Kidney (tissue), 22 donors: ENCODE measurements at places on chromosomes 1 and 21. TPM values are rescaled to one million over a fixed set of nuclear protein-coding genes. Genes with fewer than 3 reads are reported as not detected.
A peak's percentile ranks its signal among the peaks of the same experiment; 100 is the strongest.

Gene PPIAL4G
- total RNA-seq: 0.35 TPM

DNA sequence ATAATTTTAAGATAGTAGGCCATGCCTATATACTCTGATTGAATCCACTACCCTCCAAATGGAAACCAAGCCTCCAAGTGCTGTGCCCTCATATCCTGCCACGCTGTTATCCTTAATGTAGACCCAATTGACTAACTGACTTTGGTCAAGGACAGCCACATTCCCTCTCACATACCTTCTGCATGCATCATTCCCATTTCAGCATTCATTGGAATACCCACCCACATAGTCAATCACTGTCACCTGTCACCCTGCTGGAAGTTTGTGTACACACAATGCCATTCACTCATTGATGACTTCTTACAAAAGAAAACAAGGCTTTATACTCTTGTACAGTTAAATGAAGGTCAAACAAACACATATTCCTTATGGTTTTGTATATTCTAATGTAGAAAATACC, 221.1 kb upstream of the PBX1 start:
- H3K4me1 ChIP-seq: no peaks in the 10 kb centered on the region
- no peak overlapping the region for H3K4me3 ChIP-seq
- H3K27me3 ChIP-seq: no peaks in the 10 kb centered on the region
- H3K36me3 ChIP-seq: no peaks in the 10 kb centered on the region

Gene KLHDC7A
- 25.8 TPM for total RNA-seq

GRCh38 chr1:210467440-210468043, 138.8 kb downstream of the HHAT start:
- DNase-seq: no peak
- H3K27ac ChIP-seq: no peak overlapping the region
- no peaks in the 10 kb centered on the region for H3K36me3 ChIP-seq
- no peak overlapping the region for H3K4me3 ChIP-seq
- H3K4me1 ChIP-seq: no peaks in the 10 kb centered on the region
- no peaks in the 10 kb centered on the region for H3K27me3 ChIP-seq

Gene RGS18
- total RNA-seq: 6.2 TPM

Gene ZNF683
- 0.25 TPM for total RNA-seq

GRCh38 chr1:5936621-5937372, 55.4 kb downstream of the NPHP4 start:
- no peak for DNase-seq
- no peaks in the 10 kb centered on the region for H3K27me3 ChIP-seq
- no peak overlapping the region for H3K4me3 ChIP-seq
- H3K27ac ChIP-seq: no peak overlapping the region

Gene BMP8A
- 1.2 TPM for total RNA-seq

- H3K4me3 ChIP-seq: no peak overlapping the region
- H3K36me3 ChIP-seq: no peaks in the 10 kb centered on the region
- no peaks in the 10 kb centered on the region for H3K27me3 ChIP-seq
- no peak for DNase-seq
Observed at GRCh38 chr1:225467193-225468020, 39.6 kb upstream of the LBR start.

DNA sequence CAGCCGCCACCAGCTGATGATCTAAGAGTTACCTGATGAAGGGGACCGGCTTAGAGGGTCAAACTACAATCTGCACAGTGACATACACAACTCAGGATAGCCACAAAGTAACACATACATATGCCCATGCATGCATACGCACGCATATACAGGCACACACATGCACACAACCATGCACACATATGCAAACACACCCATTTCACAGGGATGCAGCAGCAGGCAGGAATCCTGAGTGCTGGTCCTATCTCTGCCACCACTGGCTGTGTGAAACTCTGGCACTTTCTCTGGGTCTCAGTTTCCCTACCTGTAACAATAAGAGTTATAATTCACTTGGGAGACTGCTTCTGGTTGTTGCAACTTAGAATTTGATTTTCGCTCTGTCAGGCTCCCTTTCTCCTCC, 520.2 kb downstream of the PTPRU start:
- H3K36me3 ChIP-seq: no peaks in the 10 kb centered on the region
- H3K27me3 ChIP-seq: no peaks in the 10 kb centered on the region
- H3K4me3 ChIP-seq: no peak overlapping the region
- no peak overlapping the region for H3K27ac ChIP-seq

Gene INPP5B
- total RNA-seq: 32.9 TPM

- H3K4me3 ChIP-seq: no peak overlapping the region
- no peak overlapping the region for H3K27ac ChIP-seq
- no peaks in the 10 kb centered on the region for H3K36me3 ChIP-seq
- H3K4me1 ChIP-seq: no peaks in the 10 kb centered on the region
- H3K27me3 ChIP-seq: no peaks in the 10 kb centered on the region
Observed at GRCh38 chr1:50308878-50309277, 114.4 kb downstream of the DMRTA2 start.

- DNase-seq: no peak
- no peak overlapping the region for H3K27ac ChIP-seq
- H3K36me3 ChIP-seq: no peaks in the 10 kb centered on the region
- no peaks in the 10 kb centered on the region for H3K27me3 ChIP-seq
Observed at GRCh38 chr1:206636671-206637070, 1.3 kb downstream of the DYRK3 start.

- no peaks in the 10 kb centered on the region for H3K4me1 ChIP-seq
- no peaks in the 10 kb centered on the region for H3K36me3 ChIP-seq
- peak; percentile 78 for DNase-seq
- no peak overlapping the region for H3K4me3 ChIP-seq
Observed at GRCh38 chr21:36917471-36918158, 48.9 kb downstream of the HLCS start.

Gene IFI44
- 42.3 TPM for total RNA-seq

Gene UTS2
- 0.72 TPM for total RNA-seq

Gene FAM3B
- total RNA-seq: 19.4 TPM

Gene MROH7
- total RNA-seq: 5.4 TPM

- no peaks in the 10 kb centered on the region for H3K36me3 ChIP-seq
- peaks cover 16% of the 10 kb centered on the region for H3K4me1 ChIP-seq
- no peak overlapping the region for H3K4me3 ChIP-seq
- peak overlapping the region; percentile 42 for H3K27ac ChIP-seq
Observed at GRCh38 chr1:109151146-109151990, 37.5 kb downstream of the ELAPOR1 start.

DNA sequence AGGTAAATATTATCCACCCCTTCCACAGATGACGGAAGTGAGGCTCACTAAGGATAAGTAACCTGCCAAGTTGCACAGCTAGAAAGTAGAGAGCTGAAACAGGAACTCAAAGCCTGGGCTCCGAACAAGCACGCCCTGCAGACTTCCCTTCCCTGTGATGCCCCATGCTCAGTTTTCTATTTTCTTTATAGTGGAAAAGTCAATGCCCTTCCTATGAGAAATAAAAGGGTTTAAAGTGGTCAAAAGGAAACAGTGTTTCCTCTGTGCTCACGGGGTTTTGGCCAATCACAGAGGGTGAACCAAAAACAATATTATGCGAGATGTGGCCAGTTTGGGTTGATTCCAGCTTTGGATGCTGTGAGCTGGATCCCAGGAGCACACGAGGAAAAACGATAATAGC, 44.5 kb downstream of the DDR2 start:
- no peak for DNase-seq
- H3K27me3 ChIP-seq: no peaks in the 10 kb centered on the region
- no peaks in the 10 kb centered on the region for H3K36me3 ChIP-seq
- no peak overlapping the region for H3K4me3 ChIP-seq

Gene TRIM67
- not detected for total RNA-seq

GRCh38 chr1:100627054-100627716, 89.2 kb downstream of the GPR88 start:
- H3K36me3 ChIP-seq: no peaks in the 10 kb centered on the region
- H3K4me3 ChIP-seq: no peak overlapping the region
- peaks cover 20% of the 10 kb centered on the region for H3K4me1 ChIP-seq
- H3K27ac ChIP-seq: peak overlapping the region; percentile 68
- DNase-seq: no peak

DNA sequence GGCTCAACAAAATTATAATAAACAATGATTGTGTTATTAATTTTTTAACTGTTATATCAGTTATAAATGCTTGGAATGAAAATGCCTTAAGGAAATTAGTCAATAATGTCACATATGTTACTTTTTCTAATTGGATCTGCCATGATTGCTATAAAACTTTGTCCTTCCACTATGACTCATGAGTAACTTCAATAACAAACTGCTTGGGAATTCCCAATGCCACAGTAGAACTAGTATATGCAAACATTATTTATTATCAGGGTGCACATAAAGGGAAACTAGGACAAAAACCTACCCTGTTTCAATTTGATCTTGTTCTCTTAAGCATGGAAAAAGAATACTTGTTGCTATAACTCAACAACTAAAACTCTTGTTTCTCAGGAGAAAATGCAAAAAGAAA, 59.1 kb upstream of the PDC start:
- no peak for DNase-seq
- no peaks in the 10 kb centered on the region for H3K36me3 ChIP-seq
- no peak overlapping the region for H3K4me3 ChIP-seq
- no peak overlapping the region for H3K27ac ChIP-seq
- no peaks in the 10 kb centered on the region for H3K27me3 ChIP-seq

Gene COX20
- total RNA-seq: 45.4 TPM

DNA sequence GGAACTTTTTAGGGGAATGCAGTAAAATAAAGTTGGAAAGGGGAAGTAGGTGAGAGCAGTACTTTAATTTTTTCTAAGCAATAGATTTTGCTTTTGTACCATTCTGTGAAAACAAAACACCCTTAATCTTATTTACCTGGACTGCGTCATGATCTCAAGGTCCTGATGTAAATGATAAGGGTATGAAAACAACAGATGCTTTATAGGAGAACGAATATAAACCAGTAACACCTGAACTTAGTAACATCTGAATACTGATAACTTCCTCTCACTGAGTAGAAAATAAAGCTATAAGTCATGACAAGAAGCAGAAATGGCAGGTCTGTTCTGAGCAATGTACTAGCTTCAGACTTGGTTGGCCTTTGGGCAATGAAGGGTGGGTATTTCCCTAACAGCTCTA, 77.7 kb downstream of the GDAP2 start:
- H3K27me3 ChIP-seq: no peaks in the 10 kb centered on the region
- peaks cover 14% of the 10 kb centered on the region for H3K4me1 ChIP-seq
- peaks cover 3% of the 10 kb centered on the region for H3K36me3 ChIP-seq
- H3K4me3 ChIP-seq: no peak overlapping the region

GRCh38 chr1:27491748-27492700, 2.1 kb upstream of the WASF2 start:
- no peak for DNase-seq
- no peaks in the 10 kb centered on the region for H3K4me1 ChIP-seq
- no peaks in the 10 kb centered on the region for H3K36me3 ChIP-seq
- H3K27ac ChIP-seq: peak overlapping the region; percentile 53
- H3K27me3 ChIP-seq: no peaks in the 10 kb centered on the region

- no peaks in the 10 kb centered on the region for H3K27me3 ChIP-seq
Observed at GRCh38 chr1:198165927-198166647, 9.3 kb downstream of the NEK7 start.

Gene NPR1
- 89.3 TPM for total RNA-seq

- H3K4me1 ChIP-seq: no peaks in the 10 kb centered on the region
- peak overlapping the region; percentile 72 for H3K4me3 ChIP-seq
- peak; percentile 43 for DNase-seq
- H3K27ac ChIP-seq: no peak overlapping the region
Observed at GRCh38 chr1:44354268-44354839, 703 bp downstream of the ERI3 start.

Gene C1orf115
- total RNA-seq: 29.0 TPM

Gene PGLYRP4
- not detected for total RNA-seq

Gene MTOR
- 36.8 TPM for total RNA-seq

Gene SEC16B
- total RNA-seq: 4.8 TPM

DNA sequence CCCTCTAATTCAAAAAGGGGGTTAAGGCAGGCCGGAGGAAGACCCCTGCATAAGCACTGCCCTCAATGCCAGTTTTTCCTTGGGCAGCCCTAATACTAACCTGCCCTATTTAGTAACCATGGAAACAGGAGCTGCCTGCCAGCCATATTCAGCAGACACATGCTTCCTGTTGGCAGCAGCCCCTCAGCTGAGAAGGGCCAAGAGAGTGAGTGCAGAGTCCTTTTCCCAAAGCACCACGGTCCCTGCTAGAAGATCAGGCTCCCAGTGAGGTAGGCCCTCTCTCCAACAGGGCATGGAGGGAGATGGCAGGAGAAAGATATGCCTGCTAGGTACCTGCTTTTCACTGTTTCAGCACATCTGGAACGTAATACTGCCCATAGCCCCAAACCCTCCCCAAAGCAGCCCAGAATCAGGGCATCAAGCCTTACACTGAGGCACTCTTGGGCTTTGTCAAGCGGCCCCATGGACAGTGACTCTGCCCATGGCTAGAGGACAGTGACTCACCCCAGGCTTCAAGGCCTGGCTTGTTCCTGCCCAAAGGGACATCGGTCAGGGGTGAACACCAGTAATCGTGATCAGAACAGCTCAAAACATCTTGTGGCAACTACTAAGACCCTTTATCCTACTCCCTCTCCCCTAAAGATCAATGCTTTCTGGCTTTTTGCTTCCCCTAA, 64.5 kb downstream of the BCAR3 start:
- no peaks in the 10 kb centered on the region for H3K36me3 ChIP-seq
- peaks cover 8% of the 10 kb centered on the region for H3K4me1 ChIP-seq
- no peaks in the 10 kb centered on the region for H3K27me3 ChIP-seq

Gene ZYG11A
- total RNA-seq: 0.28 TPM

Gene PHLDA3
- 25.6 TPM for total RNA-seq

DNA sequence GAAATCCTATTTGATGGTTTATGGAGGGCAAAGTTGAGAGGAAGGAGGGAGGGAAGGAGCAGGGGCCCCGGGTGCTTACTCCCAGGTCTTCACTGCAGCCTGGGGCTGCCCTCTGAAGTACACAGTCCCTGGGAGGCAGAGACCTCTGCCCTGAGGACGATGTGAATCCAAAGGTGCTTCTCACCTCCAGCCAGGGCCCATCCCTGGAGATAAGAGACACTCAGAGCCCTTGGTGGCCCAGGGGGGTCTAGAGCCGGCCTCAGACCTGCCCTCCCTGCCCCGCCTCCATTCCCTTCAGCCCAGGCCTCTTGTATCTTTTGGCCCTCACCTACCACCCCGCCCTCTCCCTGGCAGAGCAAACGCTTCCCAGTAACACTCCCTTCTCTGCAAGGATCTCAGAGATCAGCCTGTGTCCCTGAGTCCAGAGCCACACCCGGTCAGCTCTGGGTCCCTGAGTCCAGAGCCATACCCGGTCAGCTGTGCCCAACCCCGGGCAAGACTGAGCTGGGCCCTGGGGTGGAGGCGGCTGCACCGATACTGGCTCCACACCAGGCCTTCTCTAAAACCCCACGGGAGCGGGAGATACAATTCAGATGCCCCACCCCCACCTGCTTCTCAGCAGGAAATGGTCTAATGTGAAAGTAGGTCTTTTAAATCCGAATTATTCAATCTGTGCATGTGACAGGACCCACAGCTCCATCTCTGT, 3.6 kb upstream of the GNB1 start:
- H3K4me1 ChIP-seq: peaks cover 19% of the 10 kb centered on the region
- H3K36me3 ChIP-seq: no peaks in the 10 kb centered on the region
- H3K4me3 ChIP-seq: no peak overlapping the region
- H3K27me3 ChIP-seq: no peaks in the 10 kb centered on the region
- no peak for DNase-seq
- no peak overlapping the region for H3K27ac ChIP-seq

Gene MECR
- 27.7 TPM for total RNA-seq

- no peaks in the 10 kb centered on the region for H3K36me3 ChIP-seq
- H3K4me3 ChIP-seq: no peak overlapping the region
- no peak for DNase-seq
- H3K4me1 ChIP-seq: no peaks in the 10 kb centered on the region
- H3K27ac ChIP-seq: no peak overlapping the region
Observed at GRCh38 chr1:34406833-34407539, 230.3 kb downstream of the C1orf94 start.

Gene LCE1F
- total RNA-seq: not detected
